ENCODE measurements at places on chromosomes 4 and X.

DNA sequence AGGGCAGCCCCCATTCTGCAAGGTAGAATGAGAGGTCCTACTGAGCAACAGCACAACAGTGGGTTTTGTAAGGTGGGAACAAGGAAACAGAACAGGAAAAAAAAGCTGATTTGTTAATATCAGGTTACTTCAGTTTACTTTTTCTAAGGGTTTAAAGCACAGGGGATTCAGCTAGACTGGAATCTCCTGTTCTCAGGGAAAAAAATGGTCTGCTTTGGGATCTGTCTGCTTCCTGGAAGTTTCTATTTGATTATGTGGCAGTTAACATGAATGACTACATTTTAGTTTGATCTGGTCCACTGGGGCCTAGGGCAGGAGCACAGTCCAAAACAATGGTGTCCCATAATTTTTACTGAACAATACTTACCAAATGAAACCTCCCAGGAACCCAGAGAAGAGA lies 104.6 kb downstream of the FBXW7 start:
- no peak for DNase-seq

DNA sequence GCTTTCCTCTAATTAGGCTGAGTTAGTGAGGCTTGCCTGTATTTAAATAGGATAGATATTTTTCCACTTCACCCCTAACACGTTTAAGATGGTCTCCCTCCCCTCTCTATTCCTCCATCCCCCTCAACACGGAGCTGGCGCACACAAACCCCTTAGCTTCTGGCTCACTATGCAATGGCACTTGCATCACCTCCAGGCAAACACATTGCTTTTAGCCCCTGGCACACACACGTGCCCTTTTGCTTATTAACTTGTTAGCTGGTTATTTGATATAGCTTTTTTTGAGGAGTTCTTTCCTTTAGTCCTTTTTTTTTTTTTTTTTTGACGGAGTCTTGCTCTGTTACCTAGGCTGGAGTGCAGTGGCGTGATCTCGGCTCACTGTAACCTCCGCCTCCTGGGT lies 94.3 kb downstream of the HDAC8 start:
- DNase-seq: no peak

GRCh38 chr4:139917896-139918295 lies 236.1 kb downstream of the MAML3 start:
- no peak for DNase-seq

DNA sequence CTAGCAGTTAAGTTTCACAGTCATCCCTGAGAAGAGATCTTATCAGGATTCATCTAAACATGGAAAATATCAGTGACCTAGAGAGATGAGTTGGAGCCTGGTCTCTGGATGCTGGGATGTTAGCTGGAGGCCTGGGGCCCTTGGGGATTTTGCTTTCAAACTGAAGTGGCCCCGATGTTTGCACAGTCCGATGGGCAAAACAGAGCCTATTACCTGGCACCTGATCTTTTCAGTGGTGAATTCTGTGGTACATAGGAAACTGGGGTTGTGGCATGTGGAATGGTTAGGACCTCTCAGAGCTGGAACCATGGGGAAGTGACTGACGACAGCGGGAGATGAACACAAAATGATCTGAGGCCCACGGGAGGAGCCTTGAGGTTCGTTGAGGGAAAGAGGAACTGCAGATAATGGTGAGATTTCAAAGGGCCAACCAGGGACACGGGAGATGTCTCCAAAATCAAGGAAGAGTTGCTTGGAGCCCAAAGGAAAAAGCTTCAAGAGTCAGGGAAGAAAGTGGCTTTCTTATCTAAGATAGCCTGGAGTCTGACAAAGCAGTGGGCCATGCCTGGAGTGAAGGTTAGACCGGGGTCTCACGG lies 17.8 kb upstream of the TENM3 start:
- DNase-seq: no peak

- DNase-seq: no peak
Observed at GRCh38 chr4:4577359-4577875, 35.6 kb upstream of the STX18 start.

GRCh38 chr4:153579872-153580271 lies 104.2 kb upstream of the TLR2 start:
- DNase-seq: no peak

- no peak for DNase-seq
Observed at GRCh38 chr4:46645126-46645525, 255.2 kb upstream of the GABRA2 start.

- DNase-seq: no peak
Observed at GRCh38 chr4:86928400-86929255, 6.2 kb upstream of the AFF1 start.

Data from stimulated activated CD8-positive, alpha-beta memory T cell treated with anti-CD3 and anti-CD28 coated beads, Interleukin-7, amount 100 ng/mL, for 1 hour (primary cell).